T47D (cell line): ENCODE measurements at places on chromosomes 4 and X.
A peak's percentile ranks its signal among the peaks of the same experiment; 100 is the strongest.

DNA sequence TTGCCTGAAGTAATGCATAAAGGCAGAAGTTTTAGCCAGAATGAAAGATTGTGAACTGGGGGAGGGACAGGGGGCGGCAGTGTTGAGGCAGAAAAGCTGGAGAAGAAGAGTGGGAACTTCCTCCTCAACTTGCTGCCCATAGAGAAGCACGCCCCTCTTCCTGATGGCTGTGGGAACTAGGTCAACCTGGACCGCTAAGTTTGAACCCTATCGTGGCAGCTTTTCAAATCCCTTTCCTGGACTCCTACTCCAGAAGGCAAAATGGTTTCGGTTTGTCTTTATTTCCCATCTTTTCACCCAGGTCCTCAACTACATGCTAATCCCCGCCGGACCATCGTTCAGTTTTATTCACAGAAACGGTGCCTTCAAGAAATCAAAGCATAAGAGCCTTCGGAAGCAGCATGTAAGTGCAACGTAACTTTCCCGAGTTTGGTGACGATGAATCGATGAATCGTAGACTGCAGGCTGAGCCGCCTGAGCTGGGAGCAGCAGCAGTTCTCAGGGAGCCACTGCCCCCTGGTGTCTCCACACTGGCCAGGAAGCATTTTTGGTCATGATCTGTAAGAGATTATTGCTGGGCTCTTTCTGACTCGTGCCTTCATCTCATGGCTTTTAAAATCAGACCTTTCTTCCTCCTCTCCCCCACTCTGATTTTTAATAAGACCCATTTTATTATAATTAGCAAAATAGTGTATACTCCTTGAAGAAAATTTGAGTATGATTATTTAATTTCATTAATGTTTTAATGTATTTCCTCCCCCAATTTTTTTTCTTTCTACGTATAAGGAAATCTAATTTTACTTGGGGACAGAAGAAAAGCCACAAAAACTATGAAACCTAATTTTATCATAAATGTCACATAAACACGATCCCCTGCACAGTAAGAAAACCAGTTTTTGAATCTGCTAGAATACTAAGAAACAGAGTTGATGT is 21.4 kb downstream of the SPINK2 start:
- DNase-seq, result peak; percentile 47

- DNase-seq, result no peak
Observed at GRCh38 chr4:96173756-96174155, 333.9 kb downstream of the PDHA2 start.

GRCh38 chr4:52665592-52665991 is 6.5 kb upstream of the USP46 start:
- peak; percentile 29 for DNase-seq

DNA sequence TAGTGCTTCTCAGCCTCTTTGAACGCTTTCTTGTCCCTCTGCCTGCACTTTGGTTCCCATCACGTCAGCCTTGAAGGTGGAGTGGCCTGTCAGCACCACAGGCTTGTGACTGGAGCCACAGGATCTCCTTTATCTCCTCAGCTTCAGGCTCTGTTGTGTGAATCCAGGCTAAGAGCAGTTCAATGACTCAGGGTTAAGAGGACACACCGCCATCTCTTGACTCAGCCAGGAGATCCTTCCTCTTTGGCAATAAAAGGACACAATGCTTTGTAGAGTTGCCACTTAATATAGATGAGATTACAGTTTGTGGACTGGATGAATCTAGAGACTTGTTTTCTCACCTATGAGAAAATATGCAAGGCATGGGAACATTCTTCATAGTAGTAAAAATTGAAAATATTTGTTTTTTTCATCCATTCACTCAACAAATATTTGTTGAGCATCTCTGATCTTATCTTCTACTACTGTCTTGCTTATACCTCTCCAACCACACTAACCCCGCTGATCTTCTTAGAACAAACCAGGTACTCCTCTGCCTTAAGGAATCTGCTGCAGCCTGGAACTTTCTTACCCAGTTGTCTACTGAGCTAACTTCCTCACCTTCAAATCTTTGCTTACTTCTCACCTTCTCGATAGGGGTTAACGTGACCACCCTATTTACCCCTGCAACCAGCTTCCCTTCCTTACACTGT is 62.3 kb downstream of the UCHL1 start:
- DNase-seq, result peak; percentile 72

GRCh38 chrX:55523356-55523755 is 33.7 kb upstream of the USP51 start:
- DNase-seq, result no peak

GRCh38 chrX:25737540-25737939 is 400.6 kb upstream of the MAGEB18 start:
- DNase-seq, result no peak

DNA sequence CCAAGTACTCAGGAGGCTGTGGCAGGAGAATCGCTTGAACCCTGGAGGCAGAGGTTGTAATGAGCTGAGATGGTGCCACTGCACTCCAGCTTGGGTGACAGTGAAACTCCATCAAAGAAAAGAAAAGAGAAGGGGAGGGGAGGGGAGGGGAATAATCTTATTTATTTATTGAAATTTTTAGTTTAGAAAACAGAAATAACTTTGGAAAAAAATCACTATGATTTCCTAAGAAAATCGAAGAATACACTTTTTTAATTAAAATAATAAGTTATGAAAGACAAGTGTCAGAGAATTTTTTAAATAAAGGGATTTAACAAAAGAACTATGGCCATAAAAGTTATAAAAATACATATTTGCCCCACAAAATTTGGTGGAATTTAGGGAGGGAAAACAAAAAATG is 836.9 kb upstream of the HS3ST1 start:
- DNase-seq, result no peak

GRCh38 chrX:2325076-2325784 is 175.5 kb downstream of the DHRSX start:
- no peak for DNase-seq

DNA sequence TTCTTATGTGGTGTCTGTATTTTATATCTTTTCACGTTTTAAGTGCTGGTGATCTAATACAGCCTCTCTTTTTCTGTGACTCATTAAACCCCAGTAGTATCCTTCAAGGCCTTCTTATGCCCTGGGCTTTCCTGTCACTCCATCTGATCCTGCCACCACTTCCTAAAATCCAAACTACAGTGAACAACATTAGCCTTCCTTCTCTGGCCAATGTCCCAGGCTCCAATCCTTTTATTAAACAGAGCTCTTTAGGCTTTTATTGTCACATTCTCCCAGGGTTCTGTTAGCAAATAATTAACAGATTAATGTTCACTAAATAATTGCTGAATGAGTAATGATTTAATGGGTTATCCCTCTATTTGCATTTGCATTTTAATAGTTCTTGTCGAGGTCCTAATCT is 47.9 kb upstream of the ITM2A start:
- no peak for DNase-seq

DNA sequence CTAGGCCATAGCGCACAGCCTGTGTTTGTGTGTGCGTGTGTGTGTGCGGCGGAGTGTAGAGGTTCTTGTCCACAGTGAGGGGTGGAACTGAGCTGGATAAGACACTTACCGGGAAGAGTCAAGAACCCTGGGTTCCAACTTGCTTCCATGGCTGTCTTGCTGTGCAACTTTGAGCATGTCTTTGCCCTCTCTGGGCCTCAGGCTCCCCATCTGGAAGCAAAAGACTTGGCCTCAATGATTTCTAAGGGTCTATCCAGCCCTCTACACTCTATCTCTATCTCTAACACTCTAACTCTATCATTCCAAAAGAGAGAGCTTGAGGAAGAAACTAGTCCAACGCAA is 121.3 kb upstream of the PJA1 start:
- no peak for DNase-seq

GRCh38 chrX:12984603-12985319 is 9.9 kb downstream of the TMSB4X start:
- no peak for DNase-seq

GRCh38 chrX:48802089-48802904 is 430 bp downstream of the HDAC6 start:
- DNase-seq, result peak; percentile 76

GRCh38 chrX:47611926-47612325 is 7.7 kb downstream of the SYN1 start:
- DNase-seq, result no peak

DNA sequence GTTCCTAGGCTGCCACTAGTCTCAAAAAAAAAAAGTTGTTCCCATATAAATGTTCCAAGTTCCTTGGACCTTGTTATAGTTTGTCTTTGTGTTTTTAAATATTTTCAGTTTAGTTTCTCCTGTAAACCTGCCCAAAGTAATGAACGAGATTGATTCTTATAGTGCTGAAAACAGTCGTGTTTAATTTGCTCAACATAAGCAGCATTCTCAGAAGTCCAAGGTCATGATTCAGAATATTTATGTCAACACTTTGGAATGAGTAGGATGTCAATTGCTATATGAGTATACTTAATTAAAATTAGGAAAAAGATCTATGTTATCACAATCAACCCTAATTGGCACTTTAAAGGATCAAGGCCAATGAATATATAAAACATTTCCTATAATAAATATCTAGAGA is 510.9 kb downstream of the PPP4R3C start:
- DNase-seq, result no peak
